ENCODE measurements at places on chromosomes 4 and X. TPM values are rescaled to one million over a fixed set of nuclear protein-coding genes. Genes with fewer than 3 reads are reported as not detected.

The NEIL3 gene
- total RNA-seq, result 1.3 TPM

The FATE1 gene
- total RNA-seq, result not detected

The ODAPH gene
- not detected for total RNA-seq

The VCX3A gene
- total RNA-seq, result not detected

The SSX2 gene
- not detected for total RNA-seq

The UGT2B15 gene
- total RNA-seq, result not detected

The CXCL8 gene
- total RNA-seq, result 1.9 TPM

The CXCL3 gene
- 0.86 TPM for total RNA-seq

The RAB9B gene
- total RNA-seq, result 1.1 TPM

The GRPR gene
- total RNA-seq, result not detected

The POU4F2 gene
- total RNA-seq, result not detected

The CTAG1A gene
- not detected for total RNA-seq

The ZNF157 gene
- 0.43 TPM for total RNA-seq

The PDGFRA gene
- 529 TPM for total RNA-seq

The ADAM29 gene
- total RNA-seq, result not detected

The MCF2 gene
- 0.47 TPM for total RNA-seq

The PRDX4 gene
- 225 TPM for total RNA-seq

The ZNF280C gene
- 1.9 TPM for total RNA-seq

The RENBP gene
- 3.0 TPM for total RNA-seq

The ZBTB33 gene
- total RNA-seq, result 6.2 TPM

The MXRA5 gene
- total RNA-seq, result 11.3 TPM

The DMRTC1 gene
- total RNA-seq, result not detected

The RAP2C gene
- total RNA-seq, result 14.3 TPM

The CDKL5 gene
- 2.2 TPM for total RNA-seq

The PRDM8 gene
- 2.1 TPM for total RNA-seq

The ZIC3 gene
- not detected for total RNA-seq

The CNGA1 gene
- total RNA-seq, result not detected

The ZMAT1 gene
- total RNA-seq, result under 0.01 TPM

The CCNA2 gene
- 0.94 TPM for total RNA-seq

The LANCL3 gene
- total RNA-seq, result not detected

The SPANXN3 gene
- not detected for total RNA-seq

The FAM13A gene
- total RNA-seq, result 16.8 TPM

The ANXA3 gene
- total RNA-seq, result 1.6 TPM

The IGBP1 gene
- total RNA-seq, result 96.1 TPM

The VCX gene
- total RNA-seq, result not detected

The MFAP3L gene
- total RNA-seq, result 1.0 TPM

The SMIM10 gene
- 5.7 TPM for total RNA-seq

The UGT2B17 gene
- total RNA-seq, result not detected

The TAF7L gene
- total RNA-seq, result 0.95 TPM

The USP17L27 gene
- total RNA-seq, result not detected

The LARP7 gene
- total RNA-seq, result 13.1 TPM

The HEPH gene
- 70.2 TPM for total RNA-seq

The LGI2 gene
- not detected for total RNA-seq

The CXorf49 gene
- not detected for total RNA-seq

The GLOD5 gene
- total RNA-seq, result not detected

The NALF2 gene
- total RNA-seq, result not detected

The EXOC1L gene
- total RNA-seq, result not detected

The F8A3 gene
- 0.79 TPM for total RNA-seq

The TCEAL6 gene
- not detected for total RNA-seq

The BGN gene
- total RNA-seq, result 2.4 TPM

The UBA6 gene
- 128 TPM for total RNA-seq

The PLXNB3 gene
- total RNA-seq, result 0.95 TPM

The TXK gene
- total RNA-seq, result 0.16 TPM

The CENPVL1 gene
- not detected for total RNA-seq

The SYN1 gene
- total RNA-seq, result 0.09 TPM

The POLN gene
- 4.1 TPM for total RNA-seq

The FAM47A gene
- total RNA-seq, result not detected

All from bronchial smooth muscle cell (primary cell).